Activated CD8-positive, alpha-beta memory T cell treated with anti-CD3 and anti-CD28 coated beads for 4 hours (primary cell): ENCODE measurements at places on chromosomes 7 and 10.

- DNase-seq: no peak
These were observed 212.5 kb downstream of the ADAM12 start for GRCh38 chr10:126175641-126176262.

- no peak for DNase-seq
These were observed 100.1 kb downstream of the CUX1 start for GRCh38 chr7:101917566-101917965.

- no peak for DNase-seq
These were observed 37.1 kb downstream of the SNX10 start for GRCh38 chr7:26328498-26329390.

- DNase-seq: no peak
These were observed 54.8 kb downstream of the OTUD1 start for GRCh38 chr10:23493711-23494110.

DNA sequence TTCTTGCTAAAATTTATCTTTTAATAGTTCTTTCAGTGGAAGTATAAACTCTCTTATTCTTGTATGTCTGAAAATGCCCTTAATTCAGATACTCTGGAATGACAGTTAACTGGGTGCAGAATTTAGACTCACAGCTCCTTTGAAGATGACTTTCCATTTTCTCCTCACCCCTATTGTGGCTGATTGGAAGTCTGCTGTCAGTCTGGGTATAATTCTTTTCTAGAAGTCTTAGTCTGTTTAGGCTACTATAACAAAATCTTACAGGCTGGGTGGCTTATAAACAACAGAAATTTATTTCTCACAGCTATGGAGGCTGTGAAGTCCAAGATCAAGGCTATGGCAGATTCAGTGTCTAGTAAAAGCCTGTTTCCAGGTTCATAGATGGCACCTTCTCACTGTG, 145.2 kb upstream of the GDF10 start:
- no peak for DNase-seq

DNA sequence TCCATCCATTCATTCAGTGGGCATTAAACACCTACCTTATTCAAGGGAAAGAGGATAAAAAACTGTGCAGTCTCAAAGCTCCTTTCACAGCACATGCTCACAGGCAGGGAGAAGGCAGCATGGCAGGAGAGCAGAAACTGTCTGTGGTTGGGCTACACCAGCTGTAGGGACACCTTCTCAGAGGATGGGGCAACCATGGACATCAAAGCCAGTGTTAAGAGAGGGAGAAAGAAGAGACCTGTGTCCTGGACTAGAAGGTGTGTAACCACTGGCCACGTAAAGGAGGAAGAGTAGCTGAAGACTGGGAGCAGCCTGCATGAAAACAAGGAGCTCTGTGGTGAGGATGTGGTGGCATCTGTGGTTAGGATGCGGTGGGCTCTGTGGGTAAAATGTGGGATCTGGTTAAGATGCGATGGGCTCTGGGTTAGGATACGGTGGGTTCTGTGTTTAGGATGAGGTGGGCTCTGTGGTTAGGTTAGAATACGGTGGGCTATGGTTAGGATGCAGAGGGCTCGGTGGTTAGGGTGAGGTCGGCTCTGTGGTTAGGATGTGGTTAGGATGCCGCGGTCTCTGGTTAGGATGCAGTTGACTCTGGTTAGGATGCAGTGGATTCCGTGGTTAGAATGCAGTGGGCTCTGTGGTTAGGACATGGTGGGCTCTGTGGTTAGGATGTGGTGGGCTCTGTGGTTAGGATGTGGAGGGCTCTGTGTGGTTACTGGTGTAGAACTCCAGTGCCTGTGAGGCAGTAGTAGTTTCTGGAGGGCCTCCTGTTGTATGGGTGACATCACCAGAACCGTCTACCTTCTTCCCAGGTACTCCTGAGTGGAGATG, 197.6 kb downstream of the WDR37 start:
- no peak for DNase-seq

- DNase-seq: no peak
These were observed 26.0 kb downstream of the CYP26A1 start for GRCh38 chr10:93099670-93100069.

DNA sequence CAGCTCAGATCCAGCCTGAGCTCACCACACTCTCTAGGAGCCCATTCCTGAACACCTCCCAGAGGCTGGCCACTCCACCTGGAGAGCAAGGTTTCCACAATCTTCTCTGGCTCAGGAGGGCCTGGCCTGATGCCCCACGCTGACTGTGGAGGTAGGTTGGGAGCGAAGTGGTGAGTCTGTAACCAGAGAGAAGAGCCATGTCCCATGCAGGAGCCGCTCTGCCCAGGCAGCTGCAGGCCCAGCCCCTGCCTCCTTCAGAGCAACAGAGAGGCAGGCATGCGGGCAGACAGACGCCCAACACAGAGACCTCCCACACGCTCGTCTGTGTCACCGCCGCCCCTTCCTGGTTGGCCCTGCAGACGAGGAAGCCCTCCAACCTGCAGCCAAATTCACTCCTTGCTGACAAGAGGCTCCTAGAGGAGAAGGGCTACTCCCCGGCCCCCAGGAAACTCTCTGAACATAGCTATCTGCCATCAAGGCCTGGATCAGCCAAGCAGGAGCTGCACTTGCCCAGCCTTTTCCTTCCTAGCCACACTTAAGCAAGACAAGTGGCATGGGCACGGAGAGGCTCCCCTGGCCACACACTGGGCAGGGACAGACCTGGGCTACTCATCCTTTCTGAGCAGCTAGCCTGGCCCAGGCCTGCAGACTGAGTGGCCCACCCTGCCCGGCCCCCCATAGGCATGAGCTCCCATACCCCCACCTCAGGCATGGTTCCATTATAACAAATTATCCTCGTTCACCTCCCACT, 101.9 kb downstream of the GRID1 start:
- DNase-seq: no peak

GRCh38 chr10:48604039-48604990, 558 bp downstream of the ARHGAP22 start:
- no peak for DNase-seq

- no peak for DNase-seq
These were observed 136.2 kb upstream of the RET start for GRCh38 chr10:42940487-42941294.

DNA sequence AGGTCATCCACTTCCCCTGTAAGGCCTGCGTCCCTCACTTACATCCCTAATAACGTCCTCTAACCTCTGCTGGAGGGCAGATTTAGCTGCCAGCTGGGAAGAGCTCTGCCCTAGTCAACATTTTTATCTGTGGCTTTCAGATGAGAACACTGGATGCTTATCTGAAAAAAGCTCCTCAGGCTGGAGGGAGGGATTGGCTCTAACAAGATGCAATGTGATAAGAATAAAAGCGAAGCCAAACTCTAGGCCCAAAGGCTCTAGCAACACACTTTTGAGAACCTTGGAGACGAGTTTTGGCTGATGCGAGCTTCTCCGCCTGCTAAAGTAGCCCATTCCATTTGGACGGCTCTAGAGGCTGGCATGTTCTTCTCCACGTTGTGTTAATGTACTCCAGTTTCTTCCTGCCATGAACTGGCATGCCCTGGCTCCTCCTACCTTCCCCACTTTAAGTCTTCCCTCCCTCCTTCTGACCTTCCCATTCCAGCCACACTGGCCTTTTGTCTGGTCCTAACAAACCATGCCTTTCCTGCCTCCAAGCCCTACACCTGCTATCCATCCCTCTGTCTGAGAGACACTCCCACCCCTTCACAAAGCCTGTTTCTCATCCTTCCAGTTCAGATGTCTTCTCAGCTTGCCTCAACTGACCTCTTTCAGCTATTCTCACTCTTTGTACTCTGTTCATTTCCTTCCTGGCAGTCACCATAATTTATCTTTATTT, 62.5 kb upstream of the ATRNL1 start:
- DNase-seq: no peak

DNA sequence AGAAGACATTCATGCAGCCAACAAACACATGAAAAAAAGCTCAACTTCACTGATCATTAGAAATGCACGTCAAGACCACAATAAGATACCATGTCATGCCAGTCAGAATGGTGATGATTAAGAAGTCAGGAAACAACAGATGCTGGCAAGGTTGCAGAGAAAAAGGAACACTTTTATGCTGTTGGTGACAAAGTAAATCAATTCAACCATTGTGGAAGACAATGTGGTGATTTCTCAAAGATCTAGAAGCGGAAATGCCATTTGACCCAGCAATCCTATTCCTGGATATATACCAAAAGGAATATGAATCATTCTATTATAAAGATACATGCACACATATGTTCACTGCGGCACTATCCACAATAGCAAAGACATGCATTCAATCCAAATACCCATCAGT, 77.6 kb downstream of the C10orf90 start:
- DNase-seq: no peak

DNA sequence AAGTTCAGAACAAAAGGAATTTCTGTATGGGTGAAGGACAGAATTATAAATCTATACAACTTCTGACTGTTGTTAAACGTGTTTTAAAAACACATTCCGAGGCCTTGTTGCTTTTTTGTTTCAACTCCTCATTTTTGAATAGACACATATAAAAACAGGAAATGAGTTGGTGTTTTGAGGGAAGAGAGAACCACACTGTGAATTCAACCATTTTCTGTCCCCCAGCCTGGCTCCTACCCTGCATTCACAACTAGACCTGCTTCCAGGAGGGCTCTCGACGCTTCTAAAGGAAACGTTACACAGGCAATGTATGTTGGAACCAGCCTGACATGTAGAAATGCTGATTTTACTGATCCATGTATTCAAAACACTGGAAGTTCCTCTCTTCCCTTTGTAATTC, 76.5 kb downstream of the OR13A1 start:
- DNase-seq: no peak

DNA sequence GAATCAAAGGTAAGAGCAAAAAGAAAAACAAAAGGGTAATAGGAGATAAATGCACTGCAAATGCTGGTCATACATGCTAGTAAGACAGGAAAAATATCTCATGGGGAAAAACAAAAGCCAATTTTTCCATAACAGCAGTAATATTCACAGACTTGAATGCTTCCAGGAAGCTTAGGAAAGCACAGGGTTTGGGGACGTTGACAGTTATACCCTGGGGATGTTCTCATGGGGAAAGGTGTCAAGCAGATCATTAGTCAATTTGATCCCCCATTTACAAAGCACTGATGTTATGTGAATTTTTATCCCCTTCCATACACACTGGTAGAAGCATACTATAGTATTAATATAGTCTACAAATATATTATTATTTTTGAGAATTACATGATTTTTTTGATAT, 232.7 kb downstream of the SORCS1 start:
- no peak for DNase-seq

- no peak for DNase-seq
These were observed 216.9 kb downstream of the GLI3 start for GRCh38 chr7:42020061-42020460.

DNA sequence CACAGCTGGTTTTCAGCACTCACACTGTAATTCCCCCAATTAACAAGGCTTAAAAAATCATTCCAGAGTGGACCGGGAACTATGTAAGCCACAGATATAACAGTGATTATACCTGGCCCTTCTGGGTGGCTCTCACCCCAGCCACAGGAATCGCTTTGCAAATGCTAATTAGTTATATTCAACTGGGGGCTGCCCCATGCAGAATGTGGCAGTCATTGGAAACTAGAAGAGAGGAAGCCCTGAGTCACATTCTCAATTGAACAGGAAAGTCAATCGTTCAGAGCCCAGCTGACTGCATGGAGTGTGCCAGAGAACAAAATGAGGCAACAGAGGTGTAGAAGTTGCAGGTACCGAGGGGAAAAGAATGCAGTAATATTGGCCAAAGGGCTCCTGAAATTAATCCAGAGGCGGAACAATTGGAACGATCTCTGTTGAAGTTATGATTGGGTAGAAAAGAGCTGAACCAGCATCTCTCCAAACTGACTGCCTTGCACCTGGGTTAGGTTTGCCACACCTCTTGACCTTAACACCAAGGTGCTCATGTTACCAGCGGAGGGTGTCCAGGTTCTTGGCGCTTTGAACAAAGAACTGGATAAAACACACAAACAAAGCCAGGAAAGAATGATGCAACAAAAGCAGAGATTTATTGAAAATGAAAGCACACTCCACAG, 909.7 kb upstream of the AUTS2 start:
- no peak for DNase-seq

DNA sequence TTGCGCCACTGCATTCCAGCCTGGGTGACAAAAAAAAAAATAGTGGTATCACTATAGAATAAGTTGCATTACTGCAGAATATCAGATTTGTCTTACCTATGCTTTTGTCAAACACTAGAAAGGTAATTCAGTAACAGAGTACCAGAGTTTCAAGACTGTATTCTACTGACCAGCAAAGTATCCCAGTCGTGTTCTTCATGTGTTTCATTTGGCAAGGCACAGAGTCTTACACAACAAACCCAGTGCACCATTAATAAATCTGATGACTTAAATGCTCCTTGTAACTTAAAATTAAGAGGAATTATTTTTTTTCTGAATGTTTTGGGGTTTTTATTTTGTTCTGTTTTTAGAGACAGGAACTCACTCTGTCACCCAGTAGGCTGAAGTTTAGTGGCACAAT, 34.4 kb upstream of the PBLD start:
- DNase-seq: no peak

DNA sequence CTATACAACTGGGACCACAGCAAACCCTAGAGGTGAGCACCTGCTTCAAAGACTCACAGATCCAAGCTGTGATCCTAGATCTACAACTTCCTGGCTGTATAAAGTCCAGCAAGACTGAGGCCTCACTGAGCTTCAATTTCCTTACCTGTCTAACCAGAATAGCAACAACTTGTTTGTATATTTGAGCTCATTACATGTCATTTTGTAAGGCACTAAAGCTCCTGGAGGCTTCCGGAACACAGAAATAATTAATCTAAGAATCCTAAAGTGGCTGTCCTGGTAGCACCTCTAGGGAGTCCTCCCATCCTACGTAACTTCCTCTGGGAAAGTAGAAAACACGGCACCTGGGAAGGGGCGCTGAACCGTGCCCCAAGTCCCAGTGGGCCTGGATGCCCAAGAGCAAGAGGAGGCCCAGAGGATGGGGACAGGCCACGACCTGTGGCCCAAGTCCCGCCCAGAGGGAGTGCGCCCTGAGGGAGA, 39.4 kb downstream of the HK1 start:
- DNase-seq: no peak

DNA sequence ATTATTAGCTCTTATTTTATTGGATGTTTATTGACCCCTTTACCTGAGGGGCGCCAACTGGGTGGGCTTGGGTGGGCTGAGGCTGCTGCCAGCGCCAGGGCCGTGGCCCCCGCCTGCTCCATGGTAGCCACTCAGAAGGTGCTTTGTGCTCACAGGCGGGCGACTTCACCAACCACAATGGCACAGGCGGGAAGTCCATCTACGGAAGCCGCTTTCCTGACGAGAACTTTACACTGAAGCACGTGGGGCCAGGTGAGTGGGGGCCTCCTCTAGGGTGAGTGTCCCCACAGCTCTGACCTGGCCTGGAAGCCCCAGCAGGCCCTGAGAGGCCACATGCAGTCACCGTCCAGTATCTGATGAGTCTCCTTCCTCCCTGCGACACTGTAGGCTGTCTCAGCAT, 4.1 kb downstream of the PPIF start:
- DNase-seq: no peak
